HAP-1 (cell line): ENCODE measurements at places on chromosomes 6 and 20.
A peak's percentile ranks its signal among the peaks of the same experiment; 100 is the strongest.

DNA sequence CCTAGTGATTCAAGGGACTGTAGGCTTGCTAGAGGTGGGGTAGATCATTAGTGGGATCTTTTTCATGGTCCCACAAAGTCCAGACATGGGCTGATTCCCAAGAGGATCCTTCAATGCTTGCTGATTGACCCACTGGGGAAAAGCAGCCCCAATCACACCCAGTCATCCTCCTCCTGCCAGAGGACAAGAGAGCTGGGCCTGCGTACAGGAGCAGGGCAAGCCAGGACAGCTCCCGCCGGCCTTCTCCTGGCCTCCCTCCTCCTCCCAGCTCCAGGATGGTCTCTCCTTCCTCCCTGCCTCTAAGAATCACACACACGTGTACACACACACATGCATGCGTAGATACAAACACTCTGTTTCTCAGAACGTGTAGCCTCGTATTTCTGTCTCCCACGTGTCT lies 27.0 kb downstream of the KCNK15 start:
- DNase-seq: no peak

DNA sequence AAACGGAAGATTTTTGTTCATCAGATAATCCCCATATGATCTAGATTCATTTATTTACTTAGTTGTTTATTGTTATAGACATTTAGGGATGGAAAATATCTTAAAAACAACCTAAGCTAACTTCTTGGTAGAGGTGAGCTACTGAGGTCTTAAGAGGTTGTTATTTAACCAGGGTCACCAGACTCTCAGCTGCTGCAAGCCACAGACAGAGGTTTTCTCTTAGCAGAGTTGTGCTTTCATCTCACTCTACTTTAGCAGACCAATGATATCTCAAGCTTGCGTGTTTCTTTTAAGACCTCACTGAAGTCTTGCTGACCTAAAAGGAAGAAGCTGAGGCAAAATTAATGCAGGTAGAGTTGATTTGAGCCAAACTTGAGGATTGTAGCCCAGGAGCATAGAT lies 43.6 kb downstream of the NCOA7 start:
- no peak for DNase-seq

DNA sequence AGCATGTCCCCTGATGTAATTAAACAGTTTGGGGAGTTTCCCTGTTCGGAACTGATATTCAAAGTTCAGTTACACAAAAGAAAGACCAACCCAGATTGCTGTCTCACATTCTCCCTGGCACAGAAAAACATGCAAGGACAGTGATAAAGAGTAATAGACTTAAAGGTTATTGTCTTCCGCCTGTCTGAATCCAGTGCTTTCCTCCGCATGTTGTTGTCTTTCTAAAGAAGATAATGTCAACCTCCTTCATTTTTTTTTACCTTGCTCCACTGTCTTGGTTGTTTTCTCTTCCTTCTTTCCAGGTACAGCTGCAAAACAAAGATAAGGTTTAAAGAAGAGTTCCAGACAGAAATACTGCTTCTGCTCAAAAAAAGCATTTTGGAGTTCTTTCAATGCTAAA lies 284.5 kb downstream of the TRDN start:
- no peak for DNase-seq

- no peak for DNase-seq
These were observed 641 bp downstream of the SF3B5 start for GRCh38 chr6:144094731-144095133.

DNA sequence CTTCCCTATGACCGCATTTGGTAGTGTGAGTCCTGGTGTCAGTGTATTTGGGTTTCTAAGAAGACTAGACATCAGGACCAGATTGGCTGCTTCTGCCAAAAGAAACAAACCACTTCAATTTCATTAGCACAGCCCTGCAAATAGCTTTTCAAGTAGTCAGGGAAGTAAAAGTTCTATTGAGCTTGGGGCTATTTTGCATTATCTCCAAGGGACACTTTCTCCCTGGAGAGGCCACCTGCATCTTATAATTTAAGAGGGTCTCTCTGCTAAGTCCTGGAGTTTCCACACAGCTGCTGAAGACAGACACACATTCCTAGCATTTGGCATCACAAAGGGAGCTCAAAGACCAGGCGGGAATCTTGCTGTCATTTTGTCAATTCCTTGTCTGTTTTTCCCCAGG lies 141.2 kb downstream of the BMP2 start:
- DNase-seq: peak; percentile 9

DNA sequence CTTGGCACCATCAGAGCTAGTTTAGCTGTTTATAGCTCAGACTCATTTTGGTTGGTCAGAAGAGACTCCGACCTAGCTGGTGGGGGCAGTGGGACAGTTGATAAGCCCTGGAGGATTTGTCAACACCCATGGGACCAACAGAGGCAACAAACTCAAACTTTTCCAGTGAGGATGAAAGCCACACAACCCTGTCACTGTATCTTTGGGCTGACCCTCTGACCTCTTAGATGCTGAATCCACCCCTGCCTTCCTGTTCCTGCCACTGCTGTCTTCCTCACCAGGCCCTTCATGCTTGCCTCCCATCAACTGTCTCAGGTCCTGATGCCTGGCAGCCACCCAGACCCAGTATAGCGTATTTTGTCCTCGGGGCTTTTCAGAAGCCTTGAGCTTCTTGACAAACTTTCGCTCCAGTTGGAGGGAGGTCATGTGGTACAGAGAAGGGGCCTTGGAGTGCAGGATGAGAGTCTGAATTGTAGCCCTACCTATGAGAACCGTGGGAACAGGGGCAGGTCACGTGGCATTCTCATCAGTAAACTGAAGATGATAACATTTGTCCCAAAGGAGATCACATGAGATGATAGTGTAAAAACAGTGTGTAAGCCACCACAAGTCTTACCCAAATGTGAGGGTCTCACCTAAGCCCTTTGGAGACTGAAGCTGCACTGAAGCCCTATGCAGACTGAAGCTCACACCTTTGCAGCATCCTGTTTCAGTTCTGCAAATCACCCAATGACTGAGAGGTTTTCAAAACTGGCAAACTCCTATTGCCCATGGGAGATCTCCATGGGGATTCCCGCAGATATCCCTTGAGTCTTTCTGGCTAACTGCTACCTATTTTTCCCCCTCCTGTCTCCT lies 72.0 kb upstream of the F13A1 start:
- DNase-seq: no peak

- DNase-seq: no peak
These were observed 8.7 kb upstream of the ZSCAN12 start for GRCh38 chr6:28408076-28408802.

DNA sequence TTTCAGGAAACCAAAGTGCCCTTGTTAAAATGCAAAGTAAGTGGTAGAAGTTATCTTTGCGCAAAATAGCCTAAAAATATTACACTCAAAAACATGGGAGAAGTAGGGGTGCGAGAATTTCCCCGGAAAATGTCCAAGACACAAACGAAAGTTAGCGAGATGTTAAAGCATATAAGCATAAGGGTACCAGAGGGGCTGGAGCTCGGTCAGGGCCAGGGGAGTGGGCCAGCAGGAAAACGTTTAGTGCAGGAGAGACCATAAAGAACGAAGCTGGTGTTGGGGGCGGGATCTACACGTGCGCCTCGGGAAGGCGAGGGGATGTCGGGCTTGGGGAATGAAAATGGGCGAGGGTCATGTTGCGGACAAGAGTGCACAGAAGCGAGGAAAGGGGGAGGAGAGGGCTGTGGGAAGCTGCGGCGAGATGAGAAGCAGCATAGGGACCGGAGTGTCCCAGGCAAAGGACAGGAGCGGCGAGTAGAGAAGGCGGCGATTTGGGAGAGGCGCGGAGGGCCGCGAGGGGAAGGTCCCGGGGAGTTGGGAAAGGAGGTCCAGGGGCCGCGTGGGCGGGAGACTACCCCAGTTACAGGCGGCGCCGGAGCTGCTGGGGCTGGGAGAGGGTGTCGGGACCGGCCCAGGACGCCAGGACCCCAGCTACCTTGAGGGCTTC lies 600 bp downstream of the XPO5 start:
- DNase-seq: peak; percentile 71

DNA sequence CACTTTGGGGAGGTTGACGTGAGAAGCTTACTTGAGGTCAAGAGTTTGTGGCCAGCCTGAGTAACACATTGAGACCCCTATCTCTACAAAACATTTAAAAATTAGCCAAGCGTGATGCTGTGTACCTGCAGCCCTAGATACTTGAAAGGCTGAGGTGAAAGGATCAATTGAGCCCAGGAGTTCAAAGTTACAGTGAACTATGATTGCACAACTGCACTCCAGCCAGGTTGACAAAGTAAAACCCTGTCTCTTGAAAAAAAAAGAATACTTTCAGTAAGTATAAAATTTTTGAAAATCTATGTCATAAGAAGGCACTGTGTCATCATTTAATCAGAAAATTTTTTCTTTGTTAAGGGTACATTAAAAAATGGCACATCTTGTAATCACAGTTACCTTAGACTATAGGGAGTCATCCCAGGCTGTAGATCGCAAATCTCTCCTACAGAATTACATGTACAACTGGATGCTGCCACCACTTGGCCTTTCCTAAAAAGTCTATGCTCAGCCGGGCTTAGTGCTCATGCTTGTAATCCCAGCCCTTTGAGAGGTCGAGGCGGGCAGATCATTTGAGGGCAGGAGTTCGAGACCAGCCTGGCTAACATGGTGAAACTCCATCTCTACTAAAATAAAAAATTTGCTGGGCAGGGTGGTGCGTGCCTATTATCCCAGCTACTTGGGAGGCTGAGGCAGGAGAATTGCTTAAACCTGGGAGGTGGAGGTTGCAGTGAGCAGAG lies 17.0 kb upstream of the MRS2 start:
- no peak for DNase-seq

DNA sequence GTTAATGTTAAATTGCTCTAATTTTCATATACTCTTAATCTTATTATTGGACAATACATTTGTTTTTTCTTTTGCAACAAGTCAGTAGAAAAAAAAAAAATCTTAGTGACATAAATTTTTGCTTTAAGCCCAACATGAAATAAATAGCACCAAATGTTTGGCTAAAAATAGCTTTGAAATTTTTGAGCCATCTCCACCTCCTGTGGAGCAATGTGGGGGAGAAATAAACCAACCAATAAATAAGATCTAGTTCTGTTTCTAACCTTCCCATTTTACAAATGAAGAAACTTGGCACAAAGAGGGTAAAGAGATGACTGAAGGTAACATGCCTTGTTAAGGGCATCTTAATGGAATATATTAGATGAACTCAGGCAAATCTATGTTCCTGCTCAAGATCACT lies 91.4 kb downstream of the PRKN start:
- no peak for DNase-seq

- no peak for DNase-seq
These were observed 1.1 kb downstream of the CCDC170 start for GRCh38 chr6:151494936-151495320.

DNA sequence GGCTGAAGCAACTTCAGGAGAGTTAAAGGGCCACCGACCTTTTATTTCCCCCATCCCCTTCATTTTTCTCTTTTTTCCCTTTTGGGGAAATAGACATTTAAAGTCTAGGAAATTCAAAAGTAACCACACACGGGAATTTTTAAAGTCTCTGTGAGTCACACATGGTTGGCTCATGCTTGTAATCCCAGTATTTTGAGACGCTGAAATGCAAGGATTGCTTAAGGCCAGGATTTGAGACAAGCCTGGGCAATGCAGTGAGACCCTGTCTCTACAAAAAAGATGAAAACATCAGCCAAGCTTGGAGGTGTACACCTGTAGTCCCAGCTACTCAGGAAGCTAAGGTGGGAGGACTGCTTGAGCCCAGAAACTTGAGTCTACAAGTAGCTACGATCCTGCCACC lies 34.2 kb downstream of the KATNA1 start:
- no peak for DNase-seq

- DNase-seq: no peak
These were observed 417 bp downstream of the VAPB start for GRCh38 chr20:58389324-58389967.
